Left kidney (tissue), 8 donors: ENCODE measurements at places on chromosomes 7 and 10. TPM values are rescaled to one million over a fixed set of nuclear protein-coding genes. Genes with fewer than 3 reads are reported as not detected.

DNA sequence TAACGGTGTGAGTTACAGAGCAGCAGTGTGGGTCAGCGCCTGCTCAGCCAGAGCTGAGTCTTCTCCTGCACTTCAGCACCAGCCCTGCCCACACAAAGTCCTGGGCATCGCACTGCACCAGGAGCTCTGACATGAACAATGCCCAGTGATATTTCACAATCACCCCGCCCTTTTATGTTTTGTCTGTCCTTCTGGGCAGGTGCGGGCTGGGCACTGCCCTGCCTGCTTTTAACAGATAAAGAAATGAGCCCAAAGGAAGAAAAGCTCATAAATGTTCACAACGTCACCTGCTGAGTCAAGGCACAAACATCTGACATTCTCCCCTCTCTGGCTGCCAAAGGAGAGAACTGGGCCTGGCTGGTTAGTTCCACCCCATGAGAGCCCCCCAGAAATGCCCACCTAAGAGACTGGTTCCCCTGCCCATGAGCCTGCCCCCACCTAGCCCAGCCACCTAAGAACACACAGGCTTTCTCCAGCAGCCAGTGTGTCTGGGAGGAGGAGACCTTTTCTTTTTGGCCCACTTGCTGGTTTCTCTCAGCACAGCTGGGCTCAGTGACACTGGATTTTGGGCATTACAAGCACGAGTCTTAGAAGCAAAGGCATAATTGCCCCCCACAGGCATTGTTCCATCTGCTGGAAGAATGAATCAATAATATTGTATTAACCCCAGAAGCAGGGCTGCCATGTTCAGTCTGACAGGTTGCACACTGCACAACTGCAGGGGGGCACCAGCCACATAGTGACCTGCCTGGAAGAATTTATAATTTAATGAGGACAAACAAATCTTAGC, 22.3 kb downstream of the CALML3 start:
- DNase-seq = no peak

DNA sequence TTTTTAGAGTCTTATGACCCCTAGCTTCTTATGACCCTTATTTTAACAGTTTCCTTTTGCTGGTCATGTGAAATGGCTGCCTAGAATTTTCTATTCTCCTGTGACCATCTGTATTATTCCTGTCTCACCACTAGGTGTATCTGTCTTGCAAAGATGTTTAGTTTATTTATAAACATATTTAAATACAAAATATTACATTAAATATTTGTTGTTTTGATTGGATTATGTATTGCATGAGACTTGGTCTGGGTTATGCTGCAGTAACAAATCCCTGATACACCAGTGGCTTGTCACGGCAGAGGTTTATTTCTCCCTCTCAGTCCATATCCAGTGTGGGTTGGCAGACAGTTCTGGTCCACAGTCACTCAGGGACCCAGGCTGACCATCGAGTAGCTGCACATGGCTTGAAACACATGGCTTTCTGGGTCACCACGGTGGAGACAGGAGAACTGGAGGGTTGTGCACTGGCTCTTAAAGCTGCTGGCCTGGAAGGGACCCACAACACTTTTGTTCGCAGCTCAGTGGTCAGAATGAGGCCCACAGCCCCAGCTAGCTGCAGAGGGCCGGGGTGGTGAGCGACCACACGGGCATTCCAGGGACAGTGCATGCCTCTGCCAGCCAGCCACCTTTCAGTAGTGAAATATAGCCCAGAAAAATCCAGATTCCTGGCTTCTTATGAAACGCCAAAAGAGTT, 7.4 kb downstream of the RASSF4 start:
- DNase-seq = no peak

DNA sequence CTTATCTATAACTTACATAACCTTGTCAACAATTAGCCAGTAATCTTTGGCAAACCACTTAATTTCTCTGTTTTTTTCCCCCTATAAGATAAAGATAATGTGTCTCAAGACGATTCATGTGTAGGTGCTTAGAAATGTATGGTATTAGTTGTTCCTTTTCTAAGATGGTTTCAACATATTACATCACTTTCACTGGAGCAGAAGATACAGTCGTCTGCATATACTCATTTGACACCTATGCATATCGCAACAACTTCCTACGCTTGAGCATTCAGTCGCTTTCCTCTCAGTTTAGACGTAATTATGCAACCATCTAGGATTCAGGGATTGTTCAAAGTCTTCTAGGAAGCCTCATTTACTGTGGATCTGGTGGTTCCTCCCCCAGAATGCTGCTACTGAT, 396.7 kb downstream of the PHTF2 start:
- DNase-seq = no peak

DNA sequence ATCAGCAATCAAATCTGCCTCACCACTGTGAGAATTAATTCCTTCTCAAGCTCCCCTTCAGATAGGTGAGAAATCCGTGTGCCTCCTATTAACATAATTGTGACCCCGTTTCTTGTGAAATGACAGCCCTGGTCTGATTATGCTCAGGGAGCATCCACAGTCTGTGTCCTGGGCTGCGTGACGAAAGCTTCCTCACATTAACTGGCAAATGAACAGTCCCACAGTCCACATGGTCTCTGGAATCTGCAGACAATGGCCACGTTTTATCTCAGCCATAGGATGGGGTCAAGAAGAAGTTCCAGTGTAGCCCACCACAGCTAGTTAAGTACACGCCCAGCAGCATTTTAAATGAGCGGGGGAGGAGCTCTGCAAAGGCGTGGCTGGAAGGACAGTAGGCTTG, 229.2 kb downstream of the RPS24 start:
- DNase-seq = no peak

- peak; percentile 37 for DNase-seq
Observed at GRCh38 chr7:129664029-129665012, 52.8 kb downstream of the NRF1 start.

DNA sequence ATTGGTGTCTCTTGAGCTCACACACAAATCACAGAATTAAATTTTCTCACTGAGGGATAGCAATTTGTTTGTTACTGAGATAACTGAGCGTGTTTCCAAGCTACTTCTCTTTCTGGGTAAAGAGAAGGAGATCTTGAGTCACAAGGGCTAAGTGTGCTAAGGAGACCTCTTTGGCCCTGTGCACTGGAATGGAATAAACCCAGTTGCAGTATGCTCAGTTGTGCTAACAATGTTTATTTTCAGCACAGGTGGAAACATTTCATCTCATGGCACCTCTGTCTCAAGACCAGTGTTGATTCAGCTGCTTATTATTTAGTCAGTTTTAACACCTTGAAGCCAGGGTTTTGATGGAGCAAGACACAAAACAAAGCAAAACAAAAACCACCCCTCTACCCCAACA, 22.5 kb upstream of the UBE2H start:
- no peak for DNase-seq

DNA sequence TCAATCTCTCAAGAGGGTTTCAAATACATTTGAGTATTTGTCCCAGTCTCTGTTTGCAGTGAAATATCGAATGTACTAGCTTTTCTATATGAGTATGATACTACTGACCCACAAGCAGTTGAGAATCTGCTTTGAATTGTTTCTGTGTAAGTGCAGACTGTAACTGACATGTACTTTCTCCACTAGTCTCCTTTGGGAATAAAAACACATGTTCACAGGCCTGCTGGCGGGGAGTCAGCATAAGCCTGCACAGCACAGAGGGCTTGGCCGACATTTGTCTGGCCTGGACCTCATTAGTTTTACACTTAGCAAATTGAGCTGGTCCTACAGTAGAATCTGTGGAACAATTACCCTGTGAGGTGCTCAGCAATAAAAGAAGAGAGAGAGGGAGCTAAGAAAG, 72.6 kb downstream of the ITGB8 start:
- no peak for DNase-seq

- DNase-seq = no peak
Observed at GRCh38 chr7:115869190-115869589, 161.4 kb downstream of the TFEC start.

GRCh38 chr7:137667633-137668387, 179.0 kb downstream of the DGKI start:
- no peak for DNase-seq

- DNase-seq = no peak
Observed at GRCh38 chr7:36272567-36273269, 116.9 kb upstream of the ANLN start.

Gene USP6NL
- 30.0 TPM for polyA plus RNA-seq

GRCh38 chr7:7869036-7869435, 99.6 kb upstream of the GLCCI1 start:
- no peak for DNase-seq

Gene SHH
- polyA plus RNA-seq = 2.1 TPM

DNA sequence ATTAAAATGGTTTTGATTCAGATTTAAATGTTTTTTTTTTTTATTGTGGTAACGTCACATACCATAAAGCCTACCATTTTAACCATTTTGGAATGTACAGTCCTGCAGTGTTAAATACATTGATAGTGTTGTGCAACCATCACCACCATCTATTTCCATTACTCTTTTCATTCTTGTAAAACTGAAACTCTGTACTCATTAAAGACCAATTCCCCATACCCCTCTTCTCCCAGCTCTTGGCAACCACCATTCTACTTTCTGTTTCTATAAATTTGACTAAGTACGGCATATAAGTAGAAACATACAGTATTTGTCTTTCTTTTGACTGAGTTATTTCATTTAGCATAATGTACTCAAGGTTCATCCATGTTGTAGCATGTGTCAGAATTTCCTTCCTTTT, 96.2 kb downstream of the EXOC4 start:
- no peak for DNase-seq

Gene ABCA13
- polyA plus RNA-seq = 0.95 TPM

Gene PRSS37
- polyA plus RNA-seq = 0.73 TPM

Gene ASIC3
- 2.3 TPM for polyA plus RNA-seq

Gene LRMDA
- 18.0 TPM for polyA plus RNA-seq

- DNase-seq = no peak
Observed at GRCh38 chr10:50497758-50498157, 126.0 kb downstream of the SGMS1 start.

- no peak for DNase-seq
Observed at GRCh38 chr10:70850097-70850496, 34.3 kb downstream of the SGPL1 start.

Gene HOXA5
- polyA plus RNA-seq = 76.0 TPM

- no peak for DNase-seq
Observed at GRCh38 chr7:105007298-105007697, 6.7 kb upstream of the KMT2E start.

- no peak for DNase-seq
Observed at GRCh38 chr7:25863729-25864110, 288.3 kb upstream of the NFE2L3 start.

Gene LIPM
- polyA plus RNA-seq = not detected

DNA sequence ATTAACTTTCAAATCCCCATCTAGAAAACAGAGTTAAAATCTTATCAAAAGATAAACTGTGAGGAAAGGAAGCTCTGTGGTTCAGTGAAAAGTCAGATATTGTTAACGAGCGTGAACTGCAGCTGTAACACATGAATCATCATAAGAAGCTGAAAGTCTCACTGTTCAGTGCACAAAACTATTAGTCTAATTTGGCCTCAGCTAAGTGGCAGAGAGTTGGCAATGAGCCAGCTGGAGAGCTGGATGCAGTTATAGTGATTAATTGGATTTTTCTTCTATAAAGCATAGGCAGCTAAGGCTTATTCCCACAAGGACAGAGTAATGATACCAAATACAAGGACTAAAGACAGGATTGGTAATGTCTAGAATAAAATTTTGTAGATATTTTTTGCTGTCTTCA, 101.1 kb upstream of the ABCB5 start:
- peak; percentile 77 for DNase-seq

Gene CLCN1
- polyA plus RNA-seq = 0.35 TPM

DNA sequence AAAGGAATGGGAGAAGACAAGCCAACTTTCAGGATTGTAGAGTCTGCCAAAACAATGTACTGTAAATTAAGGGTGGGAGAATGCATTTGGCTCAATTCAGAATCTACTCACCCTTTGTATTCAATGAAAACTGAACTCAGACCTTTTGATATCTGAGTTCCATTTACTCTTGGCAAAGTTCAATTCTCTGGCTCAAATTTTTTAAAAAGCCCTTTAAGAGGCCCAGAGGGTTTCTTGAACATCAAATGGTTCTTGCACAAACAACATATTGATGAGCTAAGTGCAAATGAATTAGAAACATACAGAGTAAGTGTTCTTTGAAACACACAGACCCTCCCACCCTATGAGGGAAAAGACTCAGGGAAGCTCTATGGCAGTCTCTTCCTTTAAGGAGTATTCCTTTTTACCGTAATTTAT, 5.2 kb upstream of the XPNPEP1 start:
- no peak for DNase-seq

- no peak for DNase-seq
Observed at GRCh38 chr10:5904227-5904626, 14.2 kb downstream of the FBH1 start.

Gene H2BK1
- not detected for polyA plus RNA-seq

Gene LAMB1
- 826 TPM for polyA plus RNA-seq

DNA sequence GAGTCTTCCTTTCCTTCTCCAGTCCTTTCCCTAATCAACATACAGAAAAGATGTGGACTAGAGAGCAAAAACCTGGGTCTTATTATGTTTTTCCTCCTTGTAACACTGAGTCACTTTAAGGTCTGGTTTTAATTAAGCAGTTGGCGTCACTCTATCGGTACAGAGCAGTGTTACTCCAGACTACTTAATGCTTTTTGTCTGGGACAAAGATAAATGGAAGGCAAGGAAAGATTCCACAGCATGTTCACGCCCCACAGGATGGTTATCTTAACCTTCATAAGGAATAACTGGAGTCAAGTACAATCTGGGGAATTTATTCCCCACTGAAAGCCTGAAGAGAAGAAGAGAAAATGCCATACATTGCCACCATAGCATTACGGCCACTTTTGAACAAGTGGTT, 145.7 kb downstream of the ELAPOR2 start:
- no peak for DNase-seq

Gene BAIAP2L1
- 17.8 TPM for polyA plus RNA-seq

Gene CCDC126
- 17.8 TPM for polyA plus RNA-seq

DNA sequence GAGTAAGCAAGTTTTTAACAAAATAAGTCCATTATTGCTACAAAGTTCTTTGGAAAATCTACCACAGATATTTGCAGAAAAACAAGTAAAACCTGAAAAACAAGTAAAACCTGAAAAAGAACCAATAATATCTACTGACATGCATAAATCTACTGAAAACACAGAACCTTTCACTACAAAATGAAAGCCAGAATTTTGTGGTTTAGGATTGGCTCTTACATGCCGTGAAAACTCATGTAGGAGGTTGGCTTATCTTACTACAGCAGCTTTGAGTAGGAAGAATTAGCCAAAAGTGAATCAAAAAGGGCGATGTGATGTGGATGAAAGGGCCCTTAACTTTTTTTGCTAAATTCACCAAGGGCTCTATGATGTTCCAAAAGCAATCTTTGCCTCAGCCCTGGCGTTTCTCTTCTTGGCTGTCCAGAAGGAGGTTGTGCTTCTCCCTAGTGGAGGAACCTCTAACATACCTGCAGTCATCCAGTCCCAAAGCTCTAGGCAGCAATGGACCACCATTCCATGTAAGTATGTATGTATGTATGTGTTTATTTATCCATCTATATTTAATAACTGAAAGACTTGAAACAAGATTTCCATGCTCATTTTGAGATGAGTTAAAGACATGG, 93.5 kb upstream of the ZNF804B start:
- DNase-seq = no peak

DNA sequence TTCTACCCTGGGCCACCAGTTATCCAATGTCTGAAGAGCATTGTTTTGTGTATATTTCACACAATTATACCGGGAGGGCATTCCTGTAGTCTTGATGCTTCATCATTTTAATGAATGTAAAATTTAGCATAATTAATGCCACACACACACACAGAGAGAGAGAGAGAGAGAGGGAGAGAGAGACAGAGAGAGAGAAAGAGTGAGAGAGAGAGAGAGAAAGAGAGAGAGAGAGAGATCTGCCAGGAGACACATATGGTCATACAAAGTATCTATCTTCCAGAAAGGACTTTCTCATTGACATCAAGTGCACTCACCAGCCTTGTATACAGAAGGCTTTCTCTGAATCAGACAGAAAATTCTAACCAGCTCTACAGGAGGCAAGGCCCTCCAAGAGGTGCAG, 72.3 kb downstream of the KLF6 start:
- no peak for DNase-seq
